Foreskin keratinocyte (primary cell): ENCODE measurements at places on chromosomes 5 and 9. TPM values are rescaled to one million over a fixed set of nuclear protein-coding genes. Genes with fewer than 3 reads are reported as not detected.

CARTPT gene
- total RNA-seq = not detected in 2 replicates

PIP5K1B gene
- 0.04 TPM in 1 of 2 replicates, not detected in the other for total RNA-seq

TRIM23 gene
- 6.6 TPM in 2 replicates for total RNA-seq

ISL1 gene
- 5.5 and 8.6 TPM in 2 replicates for total RNA-seq

ICE1 gene
- total RNA-seq = 26.7 and 28.2 TPM in 2 replicates

ANGPTL2 gene
- 0.32 and 0.37 TPM in 2 replicates for total RNA-seq

LCN12 gene
- 0.31 TPM in 1 of 2 replicates, not detected in the other for total RNA-seq

TRIP13 gene
- total RNA-seq = 43.4 and 58.3 TPM in 2 replicates

SHISAL2B gene
- total RNA-seq = not detected in 2 replicates

PCDHGB5 gene
- total RNA-seq = 0.99 and 3.1 TPM in 2 replicates

NTRK2 gene
- under 0.01 TPM in 2 replicates for total RNA-seq

LPCAT1 gene
- 43.2 and 45.6 TPM in 2 replicates for total RNA-seq

ANKRD33B gene
- 1.8 and 4.3 TPM in 2 replicates for total RNA-seq

CCDC152 gene
- 2.0 and 2.8 TPM in 2 replicates for total RNA-seq

SLC46A2 gene
- total RNA-seq = not detected in 2 replicates

FAM151B gene
- 1.2 and 1.3 TPM in 2 replicates for total RNA-seq

PCDHB5 gene
- total RNA-seq = 0.04 and 0.10 TPM in 2 replicates

PFN3 gene
- not detected in 2 replicates for total RNA-seq

TLX3 gene
- not detected in 2 replicates for total RNA-seq

PAEP gene
- not detected in 2 replicates for total RNA-seq

COL27A1 gene
- 13.4 and 17.7 TPM in 2 replicates for total RNA-seq

ADGRD2 gene
- total RNA-seq = 0.07 TPM in 1 of 2 replicates, not detected in the other

FEM1C gene
- total RNA-seq = 11.0 and 11.8 TPM in 2 replicates

SLC6A3 gene
- total RNA-seq = not detected in 2 replicates

GPR150 gene
- 0.07 TPM in 1 of 2 replicates, not detected in the other for total RNA-seq

SGCD gene
- not detected in 2 replicates for total RNA-seq

ZNF608 gene
- total RNA-seq = 2.3 and 3.1 TPM in 2 replicates

TOR1A gene
- 37.2 and 37.3 TPM in 2 replicates for total RNA-seq

PDE8B gene
- total RNA-seq = not detected in 2 replicates

SARDH gene
- not detected in 2 replicates for total RNA-seq

HOMER1 gene
- 13.0 and 17.4 TPM in 2 replicates for total RNA-seq

PCDHAC1 gene
- 0.11 and 0.31 TPM in 2 replicates for total RNA-seq

FAXDC2 gene
- total RNA-seq = 4.4 and 4.7 TPM in 2 replicates

DAB2IP gene
- 26.5 and 26.6 TPM in 2 replicates for total RNA-seq

OR13C9 gene
- not detected in 2 replicates for total RNA-seq

ACOT12 gene
- total RNA-seq = not detected in 2 replicates

RCL1 gene
- total RNA-seq = 18.1 and 22.2 TPM in 2 replicates

TRIM32 gene
- 21.3 and 24.6 TPM in 2 replicates for total RNA-seq

PRSS3 gene
- 89.9 and 199 TPM in 2 replicates for total RNA-seq

ABL1 gene
- 34.1 and 35.0 TPM in 2 replicates for total RNA-seq

OTULINL gene
- 1.8 and 2.0 TPM in 2 replicates for total RNA-seq

RNF183 gene
- total RNA-seq = not detected in 2 replicates

IFNA4 gene
- not detected in 2 replicates for total RNA-seq

NKD2 gene
- 0.11 TPM in 1 of 2 replicates, not detected in the other for total RNA-seq

SIT1 gene
- not detected in 2 replicates for total RNA-seq

HAPLN1 gene
- not detected in 2 replicates for total RNA-seq
